ENCODE measurements at places on chromosomes 3 and 15.
A peak's percentile ranks its signal among the peaks of the same experiment; 100 is the strongest.

- DNase-seq = no peak
These were observed 168.3 kb upstream of the ADAMTS9 start for GRCh38 chr3:64856106-64856505.

DNA sequence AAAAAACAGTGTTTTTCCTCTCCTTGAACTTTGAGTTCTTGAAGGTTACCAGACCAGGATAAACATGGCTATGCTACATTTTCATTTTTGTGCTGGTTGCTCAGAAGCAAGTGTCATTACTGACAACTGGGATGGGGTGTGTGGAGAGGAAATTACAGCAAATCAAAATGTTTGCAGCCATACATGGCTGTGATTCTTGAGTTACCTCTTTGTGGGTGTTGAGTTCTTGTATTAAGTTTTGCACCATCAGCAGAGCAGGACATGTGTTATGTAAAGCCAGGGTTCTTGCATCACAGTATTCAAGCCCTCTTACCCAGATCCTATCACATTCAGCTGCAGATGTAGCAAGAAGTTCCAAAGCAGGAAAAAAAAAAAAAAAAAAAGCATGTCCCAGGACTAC is 53.9 kb upstream of the ATOSA start:
- no peak for DNase-seq

GRCh38 chr3:77342027-77342426 is 302.1 kb downstream of the ROBO2 start:
- DNase-seq = no peak

GRCh38 chr15:54312528-54312927 is 334.3 kb downstream of the UNC13C start:
- DNase-seq = no peak

GRCh38 chr3:57949785-57950615 is 58.2 kb upstream of the FLNB start:
- DNase-seq = no peak

GRCh38 chr15:52649686-52650085 is 29.5 kb downstream of the ATOSA start:
- DNase-seq = no peak

GRCh38 chr15:68352401-68353062 is 75.0 kb downstream of the FEM1B start:
- peak; percentile 12 for DNase-seq

GRCh38 chr3:46462111-46462510 is 2.6 kb downstream of the LTF start:
- DNase-seq = no peak

GRCh38 chr15:40091861-40092255 is 16.8 kb downstream of the BMF start:
- no peak for DNase-seq

- no peak for DNase-seq
These were observed 230.4 kb upstream of the STT3B start for GRCh38 chr3:31302343-31302742.
